ENCODE measurements at places on chromosomes 7 and 10.

- DNase-seq: no peak
Measured at GRCh38 chr10:5581670-5582566, 57.2 kb downstream of the CALML3 start.

DNA sequence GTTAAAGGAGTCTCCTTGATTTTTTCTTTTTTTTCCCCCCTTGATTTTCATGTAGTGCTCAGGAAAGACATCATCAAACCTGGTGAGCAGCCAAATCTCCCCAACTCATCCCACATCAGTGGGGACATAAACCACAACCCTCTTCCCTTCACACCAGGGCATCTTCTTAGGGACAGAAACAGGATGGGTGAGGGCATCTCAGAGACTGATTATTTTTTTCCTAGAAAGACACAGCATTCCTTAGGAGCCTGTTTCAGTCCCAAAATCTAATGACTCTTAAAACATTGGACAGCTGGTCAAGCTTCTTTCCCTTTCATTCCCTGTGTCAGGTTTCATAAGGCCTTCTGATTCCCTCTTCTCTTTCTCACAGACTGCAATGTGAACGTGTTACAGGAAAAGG, 31.5 kb upstream of the GSAP start:
- no peak for DNase-seq

- no peak for DNase-seq
Measured at GRCh38 chr7:114417290-114417689, 2.7 kb downstream of the FOXP2 start.

DNA sequence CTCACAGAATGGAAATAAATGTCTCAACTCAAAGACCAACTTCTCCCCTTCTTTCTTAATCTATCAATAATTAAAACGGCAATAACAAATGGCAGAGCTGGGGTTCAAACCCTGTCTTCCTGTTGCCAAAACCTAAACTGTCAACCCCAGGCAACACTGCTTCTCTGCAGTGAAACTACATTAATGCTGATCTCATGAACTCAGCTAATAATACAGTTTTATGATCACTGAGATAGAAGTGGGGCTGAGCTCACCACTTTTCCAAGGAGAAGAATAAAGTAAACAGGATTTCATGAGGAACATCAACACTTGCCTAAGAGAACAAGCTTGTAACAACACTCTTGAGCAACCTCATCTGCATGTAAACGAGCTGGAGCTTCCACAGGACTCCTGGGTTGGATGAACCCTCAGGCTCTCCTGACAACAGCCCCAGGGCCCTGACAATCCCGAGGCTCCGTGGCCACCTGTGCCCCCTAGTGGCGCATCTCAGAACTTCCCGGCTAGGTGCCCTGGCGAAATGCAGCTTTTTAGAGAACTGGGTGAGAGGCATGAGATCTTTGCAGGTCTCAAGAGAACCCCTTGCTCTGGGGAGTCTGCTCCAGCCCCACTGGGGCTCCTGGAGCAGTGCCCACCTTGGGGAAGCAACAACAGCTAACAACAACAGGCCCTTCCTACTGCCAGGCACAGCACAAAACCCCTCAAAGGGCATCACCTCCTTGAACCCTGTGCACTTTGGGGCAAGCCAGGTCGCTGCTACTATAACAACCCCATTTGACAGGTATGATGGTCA, 169.3 kb downstream of the SH3PXD2A start:
- DNase-seq: peak; percentile 77

DNA sequence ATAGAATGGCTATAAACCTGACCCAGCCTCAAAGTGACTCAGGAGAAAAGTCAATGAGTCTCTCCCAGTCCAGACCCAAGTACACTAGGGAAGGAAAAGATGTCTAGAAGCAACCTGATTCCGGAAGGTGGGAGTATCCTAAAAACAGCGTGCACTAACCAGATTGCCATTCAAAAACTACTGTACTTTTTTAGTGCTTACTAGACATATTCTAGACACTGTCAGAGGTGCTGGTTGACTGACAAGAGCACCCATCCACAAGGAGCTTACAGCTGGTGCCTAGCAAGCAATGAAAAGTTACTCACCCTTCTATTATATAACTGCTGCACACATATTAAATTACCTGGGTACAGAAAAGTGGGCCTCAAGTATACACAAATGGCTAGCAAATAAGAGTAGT, 81.0 kb downstream of the SIRT1 start:
- no peak for DNase-seq

DNA sequence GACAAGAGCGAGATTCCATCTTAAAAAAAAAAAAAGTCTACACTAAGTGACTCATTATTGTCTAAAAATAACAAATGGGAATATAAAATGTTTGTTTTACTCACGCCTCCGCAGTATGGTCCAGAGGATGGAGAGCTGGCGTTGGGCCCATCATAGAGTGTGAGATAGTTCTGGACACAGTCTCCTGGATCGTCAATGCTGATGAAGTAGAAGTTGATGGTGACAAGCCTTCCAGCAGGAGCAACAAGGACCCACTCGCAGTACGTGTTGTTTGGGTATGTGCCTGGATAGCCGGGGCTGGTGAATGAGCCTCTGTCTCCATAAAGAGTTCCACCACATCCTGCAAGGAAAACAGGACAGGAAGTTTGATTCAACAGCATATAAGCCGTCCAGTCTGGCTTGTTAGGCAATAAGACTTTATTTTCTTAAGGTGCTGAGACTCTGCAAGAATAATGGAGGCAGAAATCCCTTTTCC, 11.5 kb upstream of the RSU1 start:
- no peak for DNase-seq

GRCh38 chr7:79529214-79529880, 75.9 kb upstream of the MAGI2 start:
- no peak for DNase-seq

- no peak for DNase-seq
Measured at GRCh38 chr10:69860271-69860670, 58.6 kb downstream of the COL13A1 start.

DNA sequence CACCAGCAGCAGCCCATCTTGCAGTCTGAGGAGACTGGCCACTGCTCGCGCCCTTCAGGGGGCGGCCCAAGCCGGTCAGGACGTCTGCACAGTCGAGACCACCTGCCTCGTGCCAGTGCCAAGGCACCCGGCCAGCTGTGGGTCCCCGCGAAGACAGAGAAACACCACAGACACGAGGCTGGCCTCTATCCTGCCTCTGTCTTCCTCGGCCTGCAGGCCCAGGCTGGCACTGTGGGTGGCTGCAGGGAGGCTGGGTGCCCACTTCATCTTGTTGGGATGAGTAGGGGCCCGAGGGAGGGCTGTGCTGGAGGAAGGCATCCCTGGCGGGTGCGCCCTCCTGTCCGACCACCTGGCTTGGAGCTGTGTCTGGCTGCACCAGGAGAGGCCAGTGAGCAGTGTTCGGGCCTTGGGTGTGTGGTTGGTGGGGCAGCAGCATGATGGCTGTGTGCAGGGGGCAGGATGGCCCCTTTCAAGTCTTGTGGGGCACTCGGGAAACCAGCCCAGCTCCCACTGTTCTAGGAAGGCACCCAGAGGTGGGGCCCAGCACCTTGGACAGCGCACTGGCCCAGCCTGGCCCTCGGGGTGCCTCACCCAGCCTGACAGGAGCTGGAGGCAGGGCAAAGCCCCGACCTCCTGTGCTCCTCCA, 7.3 kb downstream of the DPYSL4 start:
- DNase-seq: no peak

- no peak for DNase-seq
Measured at GRCh38 chr10:73218431-73219191, 28.4 kb downstream of the DNAJC9 start.

DNA sequence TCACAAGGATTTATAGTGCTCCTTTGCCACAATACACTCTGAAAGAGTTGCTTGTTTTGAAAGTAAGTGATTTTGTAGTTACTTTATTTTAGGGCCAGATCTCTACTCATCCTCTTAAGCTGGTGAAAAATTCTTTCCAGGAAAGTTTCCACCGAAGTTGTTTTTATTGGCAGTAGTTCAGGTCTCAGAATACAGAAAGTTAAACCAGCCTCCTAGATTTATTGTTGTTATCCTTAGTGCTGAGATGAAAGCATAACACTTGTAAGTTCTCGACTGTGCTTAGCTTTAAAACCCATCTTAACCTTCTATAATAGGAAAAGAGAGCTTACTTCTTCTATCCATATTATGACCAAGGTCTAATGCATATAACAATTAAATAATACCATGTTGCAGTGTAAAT, 5.5 kb downstream of the AP3M1 start:
- DNase-seq: no peak

DNA sequence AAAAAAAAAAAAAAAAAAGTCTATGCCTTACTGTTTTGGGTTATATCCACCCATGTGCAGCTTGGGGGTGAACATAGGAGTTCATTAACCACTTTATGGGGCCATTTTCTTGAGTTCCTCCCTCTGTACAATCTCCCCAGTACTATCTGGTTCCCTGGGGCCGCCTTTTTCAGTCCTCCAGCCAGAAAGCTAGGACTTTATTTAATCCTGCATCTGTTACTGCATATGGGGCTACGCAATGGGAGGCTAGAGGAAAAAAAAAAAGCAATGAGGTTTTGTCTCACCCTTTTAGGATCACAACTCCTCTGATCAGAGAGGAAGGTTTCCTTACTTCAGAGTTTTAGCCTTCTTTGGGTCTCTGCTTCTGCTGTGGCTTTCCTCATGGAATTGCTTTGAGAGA, 51.0 kb downstream of the BTRC start:
- no peak for DNase-seq

DNA sequence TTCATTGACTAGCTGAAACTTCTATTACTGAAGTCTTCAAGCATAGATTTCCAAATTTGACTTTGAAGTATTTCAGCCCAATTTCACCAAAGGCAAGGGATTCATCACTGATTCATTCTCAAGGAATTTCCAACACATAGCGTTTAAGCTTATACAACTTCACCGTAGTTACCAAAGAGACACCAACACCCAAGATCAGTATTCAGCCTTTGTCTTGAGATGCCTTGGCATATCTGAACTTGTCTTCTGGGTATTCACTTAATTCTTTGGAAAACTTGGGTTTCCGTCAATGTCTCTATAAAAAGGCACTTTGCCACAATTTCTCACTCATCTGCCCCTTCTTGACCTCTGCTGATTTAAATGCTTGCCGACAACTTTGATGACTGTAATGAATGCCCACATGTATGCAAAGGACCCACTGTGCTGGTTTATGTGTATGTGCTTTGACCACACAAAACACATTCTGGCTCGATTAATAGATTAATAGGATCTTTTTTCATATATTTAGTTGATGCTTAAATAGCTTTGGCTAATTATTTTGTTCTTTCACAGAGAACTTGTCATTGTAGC, 49.6 kb downstream of the TES start:
- no peak for DNase-seq

GRCh38 chr10:116612107-116612769, 8.5 kb upstream of the PNLIPRP2 start:
- no peak for DNase-seq

GRCh38 chr7:32030904-32031692, 39.1 kb downstream of the PDE1C start:
- DNase-seq: no peak

DNA sequence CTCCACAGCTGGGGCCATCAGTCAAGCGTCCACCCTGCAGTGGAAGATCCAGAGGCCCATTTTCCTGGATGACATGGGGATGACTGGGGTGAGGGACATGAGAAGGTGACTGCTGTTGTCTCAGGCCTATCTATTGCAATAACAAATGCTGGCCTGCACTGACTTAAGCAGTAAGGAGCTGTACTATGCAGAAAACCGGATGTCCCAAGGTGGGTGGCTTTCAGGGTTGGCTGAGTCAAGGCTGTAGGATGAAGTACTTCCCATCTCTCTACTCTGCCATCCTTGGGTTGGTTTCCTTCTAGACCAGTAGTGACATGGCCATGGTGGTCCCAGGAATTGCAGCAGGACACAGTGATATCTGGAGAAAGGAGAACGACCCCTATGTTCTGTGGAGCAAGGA, 48.1 kb downstream of the NEURL1 start:
- no peak for DNase-seq

DNA sequence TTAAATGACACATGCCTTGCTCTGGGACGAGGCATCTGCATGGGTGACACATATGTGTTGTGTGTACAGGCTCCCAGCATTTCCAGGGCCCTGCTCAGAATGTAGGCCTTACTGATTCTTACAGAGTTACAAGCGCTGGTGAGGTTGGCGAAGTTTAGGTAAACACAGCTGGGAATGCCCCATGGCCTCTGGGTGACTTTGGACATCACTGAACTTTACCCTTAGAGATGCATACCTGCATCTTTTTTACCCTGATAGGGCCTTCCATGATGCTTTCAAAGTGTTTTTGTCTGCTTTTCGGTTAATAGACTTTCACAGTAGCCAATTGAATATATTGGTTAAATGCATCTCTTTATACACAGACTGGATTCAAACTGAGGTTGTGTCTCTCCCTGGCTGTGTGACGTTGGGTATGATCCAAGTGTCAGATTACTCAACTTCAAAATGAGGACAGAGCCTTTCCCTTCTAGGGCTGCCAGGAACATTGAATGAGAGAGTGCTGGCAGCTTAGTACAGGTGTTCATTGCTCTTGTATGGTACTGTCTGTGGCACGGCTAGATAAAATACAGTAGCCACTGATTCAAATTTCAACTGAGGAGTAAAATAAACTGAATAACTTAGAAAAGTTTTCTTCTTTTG, 29.5 kb downstream of the EGFR start:
- DNase-seq: no peak

- no peak for DNase-seq
Measured at GRCh38 chr7:64879086-64879730, 23.9 kb upstream of the ZNF273 start.

DNA sequence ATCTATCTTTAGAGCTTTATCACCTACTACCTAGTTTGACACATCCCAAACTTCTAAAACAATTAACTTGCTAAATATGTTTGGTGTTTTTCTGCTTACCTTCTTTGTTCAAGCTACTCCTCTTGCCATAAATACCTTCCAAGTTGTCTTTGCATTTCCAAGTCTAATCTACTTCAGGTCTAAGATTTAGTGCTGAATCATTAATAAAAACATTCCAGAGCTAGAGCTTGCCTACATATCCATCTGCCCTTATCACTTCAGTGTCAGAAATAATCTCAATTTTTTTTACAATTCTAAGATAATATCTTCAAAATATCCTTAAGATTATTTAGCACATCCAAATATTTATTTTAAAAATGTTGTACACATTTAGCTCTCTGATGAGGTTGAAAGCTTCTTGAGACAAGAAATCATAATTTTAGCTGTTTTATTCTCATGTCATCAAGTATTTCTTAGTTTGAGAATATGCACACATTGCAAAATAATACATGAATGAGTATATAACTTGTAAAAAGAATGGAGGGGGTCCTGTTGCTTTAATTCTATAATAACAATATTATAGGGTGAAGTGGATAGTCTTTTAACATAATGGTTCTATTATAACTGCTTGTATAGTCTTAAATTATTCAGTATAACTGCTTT, 466.3 kb downstream of the SEMA3D start:
- no peak for DNase-seq

- DNase-seq: no peak
Measured at GRCh38 chr7:113142385-113143119, 24.2 kb upstream of the SMIM30 start.

- DNase-seq: no peak
Measured at GRCh38 chr10:29669149-29669548, 34.4 kb upstream of the SVIL start.

GRCh38 chr7:159045839-159046238, 98.8 kb downstream of the VIPR2 start:
- DNase-seq: no peak

- no peak for DNase-seq
Measured at GRCh38 chr10:125846894-125847293, 23.5 kb downstream of the BCCIP start.

GRCh38 chr10:109975244-109976190, 32.3 kb upstream of the ADD3 start:
- no peak for DNase-seq

- DNase-seq: no peak
Measured at GRCh38 chr7:151025924-151026671, 1.8 kb upstream of the ATG9B start.

- no peak for DNase-seq
Measured at GRCh38 chr7:155293721-155294510, 3.8 kb upstream of the INSIG1 start.

Data from neural crest cell (in vitro differentiated cells).